ENCODE measurements at places on chromosomes 3 and 15.

DNA sequence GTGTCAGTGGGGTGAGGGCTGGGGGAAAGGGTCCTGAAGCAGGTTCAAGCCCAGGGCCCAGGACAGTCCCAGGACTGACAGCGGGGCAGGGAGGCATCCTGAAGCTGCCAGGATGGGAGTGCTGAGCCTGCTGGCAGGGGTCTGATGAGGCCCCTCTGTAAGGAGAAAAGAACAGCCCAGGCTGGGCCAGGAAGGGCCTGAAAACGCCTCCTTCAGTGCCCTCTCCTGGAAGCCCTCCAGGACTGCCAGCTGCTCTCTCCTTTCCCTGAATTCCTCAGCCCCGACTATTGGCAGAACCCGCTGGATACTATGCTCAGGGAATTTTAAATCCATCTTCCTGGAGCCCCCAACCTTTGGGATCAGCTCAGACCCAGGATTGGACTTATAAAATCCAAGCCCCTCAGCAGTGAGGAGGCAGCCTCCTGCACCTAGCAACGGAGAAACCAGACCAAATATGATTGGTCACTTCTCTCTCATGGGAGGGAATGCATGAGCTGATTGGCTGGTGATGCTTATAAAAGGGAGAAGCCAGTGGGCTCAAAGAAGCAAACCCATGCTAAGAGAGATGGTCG is 203.5 kb upstream of the LINGO1 start:
- peaks cover 67% of the 10 kb centered on the region for H3K27me3 ChIP-seq
- H3K4me1 ChIP-seq = no peaks in the 10 kb centered on the region
- no peak for ATAC-seq
- H3K4me3 ChIP-seq = no peak overlapping the region

DNA sequence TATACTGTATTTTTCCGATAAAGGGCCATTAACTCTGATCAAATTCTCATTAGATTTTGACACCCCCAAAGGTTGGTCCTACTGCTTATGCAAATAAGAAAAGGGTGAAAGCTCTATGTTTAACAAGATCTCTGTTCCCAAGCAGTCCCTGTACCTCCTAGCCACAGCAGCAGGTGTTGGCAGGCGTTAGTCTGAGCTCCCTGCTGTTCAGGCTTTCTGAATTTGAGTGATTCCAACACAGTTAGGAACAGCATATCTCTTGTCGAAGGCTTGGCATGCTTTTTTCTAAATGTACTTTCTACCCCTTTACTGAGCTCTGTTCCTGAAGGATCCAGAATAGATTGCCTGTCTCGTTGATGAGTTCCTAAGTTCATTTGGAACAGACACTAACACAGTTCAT is 42.3 kb downstream of the MITF start:
- H3K27me3 ChIP-seq = no peaks in the 10 kb centered on the region
- H3K36me3 ChIP-seq = no peaks in the 10 kb centered on the region
- no peak overlapping the region for H3K27ac ChIP-seq

- no peaks in the 10 kb centered on the region for H3K36me3 ChIP-seq
- H3K27me3 ChIP-seq = peaks cover 24% of the 10 kb centered on the region
- no peak for ATAC-seq
- H3K27ac ChIP-seq = no peak overlapping the region
Observed at GRCh38 chr3:113247675-113248458, 36.5 kb downstream of the BOC start.

DNA sequence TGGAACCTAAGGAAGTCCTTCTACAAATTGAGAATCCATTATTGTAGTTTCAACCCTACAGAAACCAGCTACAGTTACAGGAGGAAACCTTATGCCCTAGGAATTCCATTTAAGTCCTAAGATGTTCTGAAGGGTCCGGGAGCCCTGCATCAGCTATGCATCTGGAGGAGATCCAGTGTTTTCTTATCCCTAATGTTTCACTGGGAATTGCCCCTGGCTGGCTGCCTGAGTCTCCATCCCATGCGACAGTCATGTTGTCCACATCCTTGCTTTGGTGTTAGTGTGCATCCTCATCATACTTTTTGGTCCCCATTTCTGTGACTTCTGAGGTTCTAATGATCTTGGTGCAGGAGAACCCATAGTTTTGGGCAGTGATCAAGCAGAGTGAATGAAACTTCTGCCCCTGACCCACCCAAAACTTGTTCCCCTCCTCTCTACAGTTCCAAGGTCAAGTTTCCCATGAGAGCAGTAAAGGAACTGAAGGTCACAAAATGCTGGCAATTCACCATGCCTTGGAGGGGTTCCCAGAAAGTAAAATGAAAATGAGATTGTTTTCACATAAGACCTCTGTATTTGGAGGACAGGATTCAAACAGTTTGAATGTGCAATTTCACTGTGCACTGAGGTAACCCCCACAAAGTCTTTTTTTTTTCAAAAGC is 121.9 kb upstream of the PHLDB2 start:
- H3K27ac ChIP-seq = no peak overlapping the region
- no peak for ATAC-seq
- H3K4me3 ChIP-seq = no peak overlapping the region

GRCh38 chr3:123481071-123481470 is 32.2 kb upstream of the ADCY5 start:
- no peak overlapping the region for H3K4me3 ChIP-seq
- H3K36me3 ChIP-seq = no peaks in the 10 kb centered on the region
- H3K27ac ChIP-seq = no peak overlapping the region
- peaks cover 13% of the 10 kb centered on the region for H3K4me1 ChIP-seq
- H3K27me3 ChIP-seq = peaks cover 27% of the 10 kb centered on the region
- ATAC-seq = no peak

GRCh38 chr3:184541886-184542562 is 19.6 kb upstream of the EPHB3 start:
- no peak overlapping the region for H3K4me3 ChIP-seq
- H3K27ac ChIP-seq = no peak overlapping the region
- H3K36me3 ChIP-seq = no peaks in the 10 kb centered on the region
- peaks cover 67% of the 10 kb centered on the region for H3K27me3 ChIP-seq
- H3K4me1 ChIP-seq = peaks cover 19% of the 10 kb centered on the region

DNA sequence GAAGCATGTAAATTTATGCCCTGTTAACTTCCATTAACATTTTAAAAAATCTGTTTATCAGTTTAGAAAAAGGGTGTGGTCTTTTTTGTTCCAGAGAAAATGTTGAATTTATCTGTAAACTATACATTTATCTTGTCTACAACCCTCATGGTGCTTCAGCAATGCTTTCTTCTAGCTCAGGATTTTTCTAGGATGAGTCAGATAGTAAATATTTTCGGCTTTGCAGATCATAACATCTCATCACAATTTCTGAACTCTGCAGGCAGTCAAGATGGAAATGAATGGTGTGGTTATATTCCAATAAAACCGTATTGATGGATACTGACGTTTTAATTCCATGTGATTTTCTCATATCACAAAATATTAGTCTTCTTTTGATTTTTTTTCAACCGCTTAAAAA is 70.5 kb upstream of the FOXB1 start:
- no peaks in the 10 kb centered on the region for H3K4me1 ChIP-seq
- H3K36me3 ChIP-seq = no peaks in the 10 kb centered on the region
- peaks cover 4% of the 10 kb centered on the region for H3K27me3 ChIP-seq
- H3K27ac ChIP-seq = no peak overlapping the region
- H3K4me3 ChIP-seq = no peak overlapping the region
- no peak for ATAC-seq

GRCh38 chr3:146162561-146162960 is 1.6 kb upstream of the PLOD2 start:
- H3K27me3 ChIP-seq = peaks cover 49% of the 10 kb centered on the region
- H3K4me1 ChIP-seq = peaks cover 9% of the 10 kb centered on the region
- no peak for ATAC-seq
- H3K4me3 ChIP-seq = no peak overlapping the region
- H3K27ac ChIP-seq = no peak overlapping the region

DNA sequence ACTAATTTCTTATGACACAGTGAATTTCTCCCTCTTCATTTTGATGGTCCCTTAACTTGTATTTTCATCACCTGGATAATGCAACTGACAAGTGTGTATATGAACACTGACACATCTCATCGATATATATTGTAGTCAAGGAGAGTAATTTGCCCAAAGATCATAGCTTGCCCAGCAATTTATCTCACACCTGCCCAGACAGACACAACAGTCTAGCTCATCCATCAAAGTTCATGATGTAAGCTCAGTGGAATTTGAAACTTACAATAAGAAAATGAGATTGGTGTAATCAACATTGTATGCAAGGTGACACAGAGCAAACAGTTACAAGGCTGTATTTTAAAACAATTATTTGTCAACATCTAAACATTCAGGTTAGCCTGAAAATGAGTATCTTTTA is 805.8 kb downstream of the NAALADL2 start:
- no peak overlapping the region for H3K27ac ChIP-seq
- no peak for ATAC-seq
- no peaks in the 10 kb centered on the region for H3K27me3 ChIP-seq
- no peaks in the 10 kb centered on the region for H3K36me3 ChIP-seq
- H3K4me3 ChIP-seq = no peak overlapping the region

- H3K4me3 ChIP-seq = no peak overlapping the region
- no peak overlapping the region for H3K27ac ChIP-seq
- H3K4me1 ChIP-seq = peaks cover 2% of the 10 kb centered on the region
- peaks cover 77% of the 10 kb centered on the region for H3K27me3 ChIP-seq
- H3K36me3 ChIP-seq = no peaks in the 10 kb centered on the region
Observed at GRCh38 chr15:96412045-96412905, 81.8 kb downstream of the NR2F2 start.

DNA sequence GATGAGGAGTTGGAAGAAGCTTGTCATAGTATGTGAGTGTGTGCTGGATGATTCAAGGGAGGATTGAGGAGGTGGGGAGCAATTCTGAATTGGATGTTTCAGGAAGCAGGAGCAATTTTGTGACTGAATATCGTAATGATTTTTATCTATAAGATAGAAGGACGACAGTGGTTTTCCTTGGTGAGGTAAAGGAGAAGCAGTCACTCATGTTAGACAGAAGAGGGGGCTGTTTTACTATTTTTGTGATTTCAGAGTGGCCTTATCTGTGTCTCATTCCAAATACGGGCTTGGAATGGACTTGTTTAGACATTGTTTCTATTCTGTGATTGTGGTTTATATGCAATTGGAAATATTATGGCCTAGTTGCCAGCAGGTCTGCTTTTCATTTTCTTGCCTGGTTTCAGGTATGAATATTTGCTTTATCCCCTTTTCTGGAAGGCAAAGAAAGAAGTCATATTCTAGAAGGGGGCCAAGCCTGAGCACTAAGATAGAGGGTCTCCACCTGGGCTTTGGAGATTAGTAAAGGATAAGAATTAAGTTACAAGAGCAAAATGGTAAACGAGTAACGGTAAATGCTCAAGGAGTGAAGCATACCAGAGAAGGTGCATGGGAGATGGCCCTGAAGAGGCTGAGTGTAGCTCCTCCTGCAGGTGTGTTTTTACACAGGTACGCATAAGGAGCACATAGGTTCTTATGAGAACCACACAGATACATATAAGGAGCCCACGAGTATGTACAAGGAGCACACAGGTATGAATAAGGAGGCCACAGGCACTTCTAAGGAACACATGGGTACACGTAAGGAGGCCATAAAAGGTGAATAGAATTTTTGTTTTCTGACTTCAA is 124.6 kb upstream of the KCNAB1 start:
- no peak overlapping the region for H3K27ac ChIP-seq
- no peaks in the 10 kb centered on the region for H3K36me3 ChIP-seq

GRCh38 chr3:50495609-50496423 is 7.6 kb downstream of the CACNA2D2 start:
- peaks cover 44% of the 10 kb centered on the region for H3K27me3 ChIP-seq
- H3K36me3 ChIP-seq = no peaks in the 10 kb centered on the region

DNA sequence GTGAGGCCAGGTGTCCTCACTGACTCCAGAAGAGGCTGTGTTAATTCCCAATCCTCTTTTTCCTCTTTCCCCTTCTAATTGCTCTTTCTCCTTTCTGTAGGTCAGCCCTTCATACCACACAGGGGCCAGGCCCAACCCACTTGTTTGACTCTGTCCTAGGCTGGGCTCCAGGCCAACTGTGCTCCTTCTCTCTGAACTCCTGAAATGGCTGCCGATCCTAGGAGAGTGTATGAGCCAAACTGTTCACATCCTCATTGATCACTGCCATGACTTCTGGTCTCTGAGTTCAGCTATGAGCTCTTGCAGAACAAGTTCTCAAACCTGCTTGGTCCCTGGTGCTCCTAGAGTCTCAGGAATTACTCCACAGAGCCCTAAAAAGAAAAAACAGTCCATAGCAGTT is 145.1 kb downstream of the VGLL4 start:
- no peak overlapping the region for H3K27ac ChIP-seq
- no peak for ATAC-seq
- peaks cover 26% of the 10 kb centered on the region for H3K36me3 ChIP-seq

- H3K4me1 ChIP-seq = no peaks in the 10 kb centered on the region
- H3K27ac ChIP-seq = no peak overlapping the region
- no peak overlapping the region for H3K4me3 ChIP-seq
- no peaks in the 10 kb centered on the region for H3K36me3 ChIP-seq
Observed at GRCh38 chr15:69118089-69118488, 42.3 kb upstream of the GLCE start.

DNA sequence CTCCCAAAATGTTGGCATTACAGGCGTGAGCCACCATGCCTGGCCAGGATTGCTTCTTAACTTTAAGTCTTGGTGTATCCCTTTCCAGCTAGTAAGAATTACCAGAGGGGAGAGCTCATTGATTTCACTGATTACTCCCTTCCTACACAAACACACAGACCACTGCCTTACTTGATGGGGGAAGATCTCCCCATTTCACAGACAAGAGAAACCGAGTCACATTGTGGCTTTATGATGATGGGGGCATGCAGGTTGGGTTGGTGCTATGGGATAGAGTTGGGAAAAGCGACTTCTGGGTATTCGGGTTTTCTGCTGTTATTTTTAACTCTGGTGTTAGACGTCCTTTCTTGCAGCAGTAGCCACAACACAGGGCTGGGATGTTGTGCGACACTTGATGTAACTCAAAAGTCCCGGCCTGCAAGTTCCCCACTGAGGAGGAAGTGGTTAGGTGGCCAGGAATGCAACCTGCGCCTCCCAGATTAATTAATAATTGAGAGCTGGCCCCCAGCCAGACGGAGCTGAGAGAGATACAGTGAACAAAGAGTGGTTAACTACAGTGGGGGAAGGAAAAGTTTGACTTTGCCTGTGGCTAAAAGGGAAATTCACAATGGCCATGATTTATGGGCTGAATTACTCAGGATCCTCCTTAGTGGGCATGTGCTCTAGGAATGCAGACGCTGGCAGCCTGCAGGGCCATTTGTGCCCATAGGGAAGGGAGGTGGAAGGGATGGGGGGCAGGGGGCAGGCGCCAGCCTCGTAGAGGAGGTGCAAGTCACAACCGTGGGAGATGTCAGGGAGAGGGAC is 63.6 kb downstream of the SMAD6 start:
- H3K27ac ChIP-seq = no peak overlapping the region
- ATAC-seq = peak; percentile 49
- peaks cover 64% of the 10 kb centered on the region for H3K27me3 ChIP-seq

GRCh38 chr3:30353711-30354467 is 252.5 kb upstream of the TGFBR2 start:
- ATAC-seq = peak; percentile 95
- H3K27me3 ChIP-seq = peaks cover 52% of the 10 kb centered on the region
- H3K36me3 ChIP-seq = no peaks in the 10 kb centered on the region
- no peak overlapping the region for H3K27ac ChIP-seq

GRCh38 chr15:92391640-92392039 is 2.0 kb upstream of the ST8SIA2 start:
- no peak overlapping the region for H3K27ac ChIP-seq
- no peak for ATAC-seq
- H3K27me3 ChIP-seq = peaks cover 59% of the 10 kb centered on the region
- H3K36me3 ChIP-seq = no peaks in the 10 kb centered on the region
- no peaks in the 10 kb centered on the region for H3K4me1 ChIP-seq

Data from stimulated activated memory B cell treated with anti-CD40 and anti-IgM and Interleukin-4, amounts not matched to agents 10 μg/mL and 1 μg/mL and 100 μg/mL, for 72 hours (primary cell).